ENCODE measurements at places on chromosomes 13 and 19.

DNA sequence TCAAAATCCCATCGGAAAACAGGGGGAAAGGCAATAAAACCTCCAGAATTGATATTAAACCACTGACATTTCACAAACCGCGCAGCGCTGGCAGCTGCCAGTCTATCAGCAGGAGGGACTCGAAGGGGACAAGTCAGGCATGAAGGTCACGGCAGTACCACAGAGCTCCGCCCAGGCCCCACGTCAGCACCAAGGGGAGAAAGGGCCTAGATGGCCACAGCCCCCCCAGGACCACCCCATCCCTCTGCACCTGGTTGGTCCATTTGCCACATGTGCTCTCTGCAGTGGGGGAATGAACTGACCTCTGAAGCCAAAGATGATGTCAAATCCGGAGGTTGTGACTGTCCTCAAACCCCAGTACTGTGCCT lies 9.5 kb upstream of the VSTM2B start:
- no peak for DNase-seq
- H3K4me3 ChIP-seq, result no peak overlapping the region
- H3K4me1 ChIP-seq, result no peaks in the 10 kb centered on the region

- DNase-seq, result no peak
- peaks cover 4% of the 10 kb centered on the region for H3K4me1 ChIP-seq
- H3K4me3 ChIP-seq, result no peak overlapping the region
- H3K27me3 ChIP-seq, result no peaks in the 10 kb centered on the region
- H3K27ac ChIP-seq, result no peak overlapping the region
These were observed 1.4 kb downstream of the USP12 start for GRCh38 chr13:27170221-27170515.

DNA sequence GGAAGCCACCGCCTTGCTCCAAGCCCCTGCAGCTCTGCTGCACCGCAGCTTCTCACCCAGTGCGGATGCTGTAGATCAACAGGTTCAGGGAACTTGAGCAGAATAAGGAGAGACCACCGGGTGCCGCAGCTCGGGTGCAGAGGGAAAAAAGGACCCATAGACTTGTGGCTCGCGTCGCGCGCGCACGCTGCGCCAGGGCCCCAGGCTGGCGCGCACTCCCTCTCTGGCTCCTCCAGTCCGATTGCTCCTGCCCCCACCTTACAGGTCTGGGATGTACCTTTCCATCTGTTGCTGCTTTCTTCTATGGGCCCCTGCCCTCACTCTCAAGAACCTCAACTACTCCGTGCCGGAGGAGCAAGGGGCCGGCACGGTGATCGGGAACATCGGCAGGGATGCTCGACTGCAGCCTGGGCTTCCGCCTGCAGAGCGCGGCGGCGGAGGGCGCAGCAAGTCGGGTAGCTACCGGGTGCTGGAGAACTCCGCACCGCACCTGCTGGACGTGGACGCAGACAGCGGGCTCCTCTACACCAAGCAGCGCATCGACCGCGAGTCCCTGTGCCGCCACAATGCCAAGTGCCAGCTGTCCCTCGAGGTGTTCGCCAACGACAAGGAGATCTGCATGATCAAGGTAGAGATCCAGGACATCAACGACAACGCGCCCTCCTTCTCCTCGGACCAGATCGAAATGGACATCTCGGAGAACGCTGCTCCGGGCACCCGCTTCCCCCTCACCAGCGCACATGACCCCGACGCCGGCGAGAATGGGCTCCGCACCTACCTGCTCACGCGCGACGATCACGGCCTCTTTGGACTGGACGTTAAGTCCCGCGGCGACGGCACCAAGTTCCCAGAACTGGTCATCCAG lies 964 bp downstream of the PCDH17 start:
- H3K4me1 ChIP-seq, result peaks cover 11% of the 10 kb centered on the region
- H3K27ac ChIP-seq, result no peak overlapping the region
- no peaks in the 10 kb centered on the region for H3K27me3 ChIP-seq
- no peak for DNase-seq

- no peaks in the 10 kb centered on the region for H3K4me1 ChIP-seq
These were observed 9.7 kb downstream of the DPY19L3 start for GRCh38 chr19:32415246-32415645.

DNA sequence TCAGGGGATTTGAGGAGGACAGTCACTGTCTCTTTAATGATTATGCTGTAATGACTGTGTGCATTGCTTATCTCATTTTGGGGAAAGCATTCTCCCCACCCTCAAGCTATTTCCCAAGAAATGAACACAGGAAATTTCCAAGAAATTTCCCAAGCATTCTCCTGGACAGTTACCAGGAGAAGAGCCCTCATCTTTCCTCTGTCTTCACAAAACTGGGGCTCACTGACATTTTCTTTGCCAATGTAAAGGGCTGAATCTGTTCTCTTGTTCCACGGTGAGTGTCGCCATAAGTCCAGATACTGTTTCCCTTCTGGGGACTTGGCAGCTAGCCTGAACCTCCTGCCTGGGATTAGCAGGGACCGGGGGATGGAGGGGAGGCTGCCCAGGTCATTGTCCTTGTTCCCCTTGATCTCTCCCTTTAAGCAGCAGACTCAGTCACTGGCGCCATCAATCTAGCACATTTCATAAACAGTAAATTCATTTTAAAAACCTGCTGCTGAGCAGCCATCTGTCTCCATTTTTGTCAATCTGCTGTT lies 172.8 kb downstream of the DNAJC15 start:
- no peaks in the 10 kb centered on the region for H3K27me3 ChIP-seq
- DNase-seq, result no peak
- H3K4me1 ChIP-seq, result no peaks in the 10 kb centered on the region
- H3K4me3 ChIP-seq, result no peak overlapping the region

DNA sequence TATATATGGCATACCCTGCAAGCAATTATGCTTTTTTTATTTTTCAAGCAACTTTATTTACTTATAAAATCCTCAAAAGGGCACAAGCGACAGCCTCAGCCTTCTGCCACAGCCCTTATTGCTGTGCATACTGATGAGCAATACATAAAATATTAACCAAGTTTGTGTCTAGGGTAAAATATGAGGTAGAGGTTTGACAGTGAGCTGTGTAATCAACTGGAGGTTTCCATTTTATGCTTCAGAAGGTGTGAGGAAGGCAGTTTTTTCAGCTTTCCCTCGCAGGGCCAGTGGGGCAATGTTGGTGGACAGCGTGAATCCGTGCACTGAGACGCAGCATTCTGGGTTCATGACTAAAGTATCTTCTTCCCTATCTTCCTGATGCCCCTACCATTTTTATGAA lies 310.4 kb downstream of the IRS2 start:
- no peaks in the 10 kb centered on the region for H3K4me1 ChIP-seq
- H3K27ac ChIP-seq, result no peak overlapping the region
- no peaks in the 10 kb centered on the region for H3K36me3 ChIP-seq
- H3K4me3 ChIP-seq, result no peak overlapping the region
- H3K27me3 ChIP-seq, result no peaks in the 10 kb centered on the region

GRCh38 chr13:52652980-52653303 lies 306 bp downstream of the SUGT1 start:
- H3K36me3 ChIP-seq, result peaks cover 10% of the 10 kb centered on the region
- H3K27ac ChIP-seq, result peak overlapping the region; percentile 93
- peak overlapping the region; percentile 86 for H3K4me3 ChIP-seq
- no peak for DNase-seq
- peaks cover 2% of the 10 kb centered on the region for H3K4me1 ChIP-seq
- no peaks in the 10 kb centered on the region for H3K27me3 ChIP-seq

DNA sequence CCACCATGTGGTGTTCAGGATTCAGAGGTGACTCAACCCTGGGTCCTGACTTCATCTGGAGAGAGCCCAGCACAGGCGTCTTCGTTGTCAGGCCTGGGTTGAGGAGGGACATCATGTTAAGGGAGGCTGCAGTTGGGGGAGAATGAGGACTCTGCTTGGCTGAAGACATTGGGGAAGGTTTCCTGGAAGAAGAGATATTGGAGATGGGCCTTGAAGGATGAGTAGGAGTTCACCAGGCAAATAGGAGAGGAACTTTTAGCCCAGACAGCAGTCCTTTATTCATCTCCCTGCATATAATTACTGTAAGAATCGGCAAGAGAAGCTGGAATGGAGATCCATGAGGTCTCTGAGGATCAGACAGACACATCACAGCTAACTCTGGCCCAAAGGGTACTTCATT lies 38.9 kb downstream of the VAV1 start:
- no peaks in the 10 kb centered on the region for H3K27me3 ChIP-seq
- no peaks in the 10 kb centered on the region for H3K4me1 ChIP-seq
- no peak overlapping the region for H3K27ac ChIP-seq
- no peak for DNase-seq
- no peaks in the 10 kb centered on the region for H3K36me3 ChIP-seq
- H3K4me3 ChIP-seq, result no peak overlapping the region

DNA sequence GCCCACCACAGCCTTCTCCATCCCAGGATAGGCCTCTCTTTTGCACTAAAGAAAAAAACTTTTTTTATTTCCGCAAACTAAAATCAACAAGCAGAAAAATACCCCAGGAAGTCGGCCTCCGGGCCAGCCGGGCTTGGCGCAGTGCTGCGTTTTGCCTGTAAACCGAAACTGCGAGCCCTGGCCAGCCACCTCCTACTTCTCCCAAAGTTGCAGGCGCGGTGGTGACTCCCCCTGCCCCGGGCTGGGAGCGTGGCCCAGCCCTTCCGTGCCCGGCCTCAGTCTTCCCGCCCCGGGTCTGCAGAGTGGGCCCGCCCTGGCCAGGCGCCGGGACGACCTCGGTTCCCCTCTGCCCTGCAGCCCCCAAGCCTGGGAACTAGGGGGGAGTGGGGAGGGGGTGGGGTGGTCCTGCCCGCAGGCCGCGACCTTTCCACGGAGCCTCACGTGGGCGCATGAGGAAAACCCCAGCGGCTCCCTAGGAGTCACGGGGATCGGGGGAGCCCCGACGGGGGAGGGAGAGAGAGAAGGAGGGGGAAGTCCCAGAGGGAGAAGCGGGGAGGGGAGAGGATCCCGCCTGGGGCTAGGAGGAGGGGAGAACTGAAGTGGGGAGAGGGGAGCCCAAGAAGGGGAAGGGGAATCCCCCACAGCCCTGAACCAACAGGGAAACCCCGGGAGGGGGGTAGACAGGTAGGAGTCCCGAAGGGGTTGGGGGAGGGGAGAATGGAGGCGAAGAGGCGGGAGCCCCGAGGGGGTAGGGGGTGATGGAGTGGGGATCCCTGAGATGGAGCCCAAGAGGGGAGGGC lies 3.0 kb downstream of the GADD45B start:
- no peaks in the 10 kb centered on the region for H3K36me3 ChIP-seq
- H3K4me1 ChIP-seq, result peaks cover 20% of the 10 kb centered on the region
- H3K27ac ChIP-seq, result no peak overlapping the region
- peaks cover 23% of the 10 kb centered on the region for H3K27me3 ChIP-seq

GRCh38 chr13:28761586-28761985 lies 42.8 kb upstream of the SLC46A3 start:
- H3K27me3 ChIP-seq, result no peaks in the 10 kb centered on the region
- no peaks in the 10 kb centered on the region for H3K36me3 ChIP-seq
- no peaks in the 10 kb centered on the region for H3K4me1 ChIP-seq

DNA sequence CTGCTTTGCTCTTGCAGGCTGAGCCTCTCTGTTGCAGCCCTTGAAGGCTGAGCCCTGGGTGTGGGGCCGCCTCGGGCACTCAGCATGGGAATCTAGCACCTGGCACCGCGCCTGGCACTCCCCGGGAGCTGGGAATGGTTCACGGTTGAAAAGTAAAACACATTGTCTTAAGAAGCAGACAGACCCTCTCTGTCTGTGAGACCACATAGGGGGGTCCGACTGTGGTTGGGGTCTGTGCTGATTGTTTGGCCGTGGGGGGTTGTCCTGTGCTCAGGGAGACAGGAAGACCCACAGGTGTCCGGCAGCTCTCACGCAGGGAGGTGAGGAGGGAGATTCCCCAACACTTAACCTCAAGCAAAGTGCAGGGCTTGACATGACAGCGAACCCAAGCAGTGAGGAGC lies 64.8 kb downstream of the SOX1 start:
- no peak overlapping the region for H3K27ac ChIP-seq
- no peak overlapping the region for H3K4me3 ChIP-seq
- no peak for DNase-seq
- no peaks in the 10 kb centered on the region for H3K4me1 ChIP-seq
- H3K27me3 ChIP-seq, result no peaks in the 10 kb centered on the region

DNA sequence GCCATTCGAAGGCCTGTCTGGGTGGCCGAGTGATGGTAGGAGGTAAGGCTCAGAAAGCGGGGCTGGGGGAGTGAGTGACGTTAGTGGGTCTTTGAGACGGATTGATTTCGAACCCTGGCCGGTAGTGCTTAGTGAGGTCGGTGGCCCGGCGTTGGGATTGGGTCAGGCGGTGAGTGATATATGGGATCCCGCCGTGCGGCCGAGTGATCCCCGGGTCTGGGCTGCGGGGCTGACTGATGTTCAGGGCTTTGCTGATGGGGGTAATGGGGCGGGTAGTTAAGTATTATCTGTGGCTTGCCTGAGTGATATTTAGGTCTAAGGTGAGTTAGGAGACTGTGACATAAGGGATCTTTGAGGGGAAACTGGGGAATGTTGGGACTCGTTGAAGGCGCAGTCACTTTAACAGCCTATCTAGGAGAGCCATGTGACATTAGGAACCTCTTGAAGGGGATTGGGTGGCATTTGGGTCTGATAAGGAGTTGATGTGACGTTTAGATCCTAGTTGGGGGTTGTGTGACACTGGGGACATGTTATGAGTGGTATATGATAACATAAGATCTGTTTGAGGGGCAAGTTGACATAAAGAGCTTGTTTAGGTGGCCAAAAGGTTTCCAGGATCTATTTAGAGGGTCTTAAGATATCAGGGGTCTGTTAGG lies 543 bp downstream of the PSMC4 start:
- peaks cover 8% of the 10 kb centered on the region for H3K4me1 ChIP-seq
- H3K36me3 ChIP-seq, result peaks cover 39% of the 10 kb centered on the region
- peak overlapping the region; percentile 92 for H3K4me3 ChIP-seq
- no peaks in the 10 kb centered on the region for H3K27me3 ChIP-seq
- no peak overlapping the region for H3K27ac ChIP-seq
- no peak for DNase-seq

DNA sequence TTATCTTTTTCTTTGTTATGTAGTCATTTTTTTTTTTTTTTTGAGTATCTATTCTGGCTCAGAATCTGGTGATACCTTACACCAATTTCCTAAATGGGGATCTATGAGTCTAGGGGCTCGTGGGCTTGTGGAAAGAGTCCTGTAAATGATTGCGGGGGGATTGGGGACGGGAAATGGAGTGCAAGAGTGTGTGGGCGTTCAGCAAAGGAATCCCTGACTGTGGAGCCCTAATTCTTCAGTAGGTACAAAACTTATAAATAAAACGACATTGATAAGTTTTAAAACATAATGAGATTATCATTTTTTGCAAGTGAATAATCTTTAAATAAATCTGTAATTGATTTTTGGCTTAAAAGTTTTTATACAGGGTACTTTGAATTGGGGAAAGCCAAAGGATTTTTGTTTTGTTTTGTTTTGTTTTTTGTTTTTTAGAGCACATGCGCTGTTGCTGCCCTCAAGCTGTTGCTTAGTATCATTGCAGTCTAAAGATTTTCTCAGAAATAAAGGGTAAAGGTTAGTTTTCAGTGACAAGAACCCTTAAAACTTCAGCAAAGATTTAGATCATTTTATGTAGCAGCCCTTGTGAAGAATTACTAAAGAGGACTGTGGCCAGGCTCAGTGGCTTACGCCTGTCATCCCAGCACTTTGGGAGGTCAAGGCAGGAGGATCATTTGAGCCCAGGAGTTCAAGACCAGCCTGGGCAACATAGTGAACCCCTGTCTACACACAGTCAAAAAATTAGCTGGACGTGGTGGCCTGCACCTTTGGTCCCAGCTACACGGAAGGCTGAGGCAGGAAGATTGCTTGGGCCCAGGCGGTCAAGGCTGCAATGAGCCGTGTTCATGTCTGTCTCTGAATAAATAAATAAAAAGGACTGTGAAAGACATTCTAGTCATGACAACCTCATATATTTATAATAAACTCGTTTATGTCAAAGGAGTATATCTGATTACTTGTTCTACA lies 1.7 kb downstream of the ERCC5 start:
- no peak for DNase-seq
- no peak overlapping the region for H3K27ac ChIP-seq
- H3K27me3 ChIP-seq, result no peaks in the 10 kb centered on the region
- peaks cover 3% of the 10 kb centered on the region for H3K4me1 ChIP-seq

GRCh38 chr13:59584761-59585670 lies 578.7 kb downstream of the DIAPH3 start:
- no peak overlapping the region for H3K27ac ChIP-seq
- DNase-seq, result no peak
- H3K27me3 ChIP-seq, result no peaks in the 10 kb centered on the region
- no peaks in the 10 kb centered on the region for H3K36me3 ChIP-seq

Measured in neuronal stem cell (in vitro differentiated cells).